ENCODE measurements at places on chromosomes 7 and 10. TPM values are rescaled to one million over a fixed set of nuclear protein-coding genes. Genes with fewer than 3 reads are reported as not detected.

DNA sequence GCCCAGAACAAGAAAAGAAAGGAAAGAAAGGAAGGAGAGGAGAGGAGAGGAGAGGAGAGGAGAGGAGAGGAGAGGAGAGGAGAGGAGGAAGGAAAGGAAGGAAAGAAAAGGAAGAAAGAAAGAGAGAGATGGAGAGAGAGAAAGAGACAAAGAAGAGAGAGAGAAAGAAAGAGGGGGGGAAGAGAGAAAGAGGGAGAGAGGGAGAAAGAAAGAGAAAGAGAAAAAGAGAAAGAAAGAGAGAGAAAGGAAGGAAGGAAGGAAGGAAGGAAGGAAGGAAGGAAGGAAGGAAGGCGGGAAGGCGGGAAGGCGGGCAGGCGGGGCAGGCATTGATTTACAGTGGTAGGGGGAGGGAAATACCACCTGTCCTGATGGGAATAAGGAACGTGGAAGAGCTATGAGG lies 92.7 kb downstream of the DNAJC1 start:
- no peak for DNase-seq

- peak; percentile 7 for DNase-seq
Observed at GRCh38 chr7:45394117-45394708, 180.0 kb upstream of the ADCY1 start.

Gene FBXO24
- 0.53 TPM for total RNA-seq

Gene CASP7
- total RNA-seq: 10.0 TPM

DNA sequence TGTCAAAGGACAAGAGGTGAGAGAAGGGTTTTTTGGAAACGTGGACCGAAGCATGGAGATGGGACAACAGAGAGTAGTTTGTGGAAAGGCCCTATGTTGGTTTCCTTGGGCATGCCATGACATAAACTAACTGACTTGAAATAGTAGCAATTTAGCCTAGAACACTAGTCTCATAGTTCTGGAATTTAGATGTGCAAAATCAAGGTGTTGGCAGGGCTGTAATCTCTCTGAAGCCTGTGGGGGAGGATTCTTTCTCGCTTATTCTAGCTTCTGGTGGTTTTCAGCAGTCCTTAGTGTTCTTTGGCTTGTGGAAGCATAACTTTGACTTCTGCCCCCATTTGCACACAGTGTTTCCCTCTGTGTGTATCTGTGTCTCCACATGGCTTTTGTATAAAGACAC lies 283.4 kb downstream of the GFRA1 start:
- DNase-seq: peak; percentile 23

DNA sequence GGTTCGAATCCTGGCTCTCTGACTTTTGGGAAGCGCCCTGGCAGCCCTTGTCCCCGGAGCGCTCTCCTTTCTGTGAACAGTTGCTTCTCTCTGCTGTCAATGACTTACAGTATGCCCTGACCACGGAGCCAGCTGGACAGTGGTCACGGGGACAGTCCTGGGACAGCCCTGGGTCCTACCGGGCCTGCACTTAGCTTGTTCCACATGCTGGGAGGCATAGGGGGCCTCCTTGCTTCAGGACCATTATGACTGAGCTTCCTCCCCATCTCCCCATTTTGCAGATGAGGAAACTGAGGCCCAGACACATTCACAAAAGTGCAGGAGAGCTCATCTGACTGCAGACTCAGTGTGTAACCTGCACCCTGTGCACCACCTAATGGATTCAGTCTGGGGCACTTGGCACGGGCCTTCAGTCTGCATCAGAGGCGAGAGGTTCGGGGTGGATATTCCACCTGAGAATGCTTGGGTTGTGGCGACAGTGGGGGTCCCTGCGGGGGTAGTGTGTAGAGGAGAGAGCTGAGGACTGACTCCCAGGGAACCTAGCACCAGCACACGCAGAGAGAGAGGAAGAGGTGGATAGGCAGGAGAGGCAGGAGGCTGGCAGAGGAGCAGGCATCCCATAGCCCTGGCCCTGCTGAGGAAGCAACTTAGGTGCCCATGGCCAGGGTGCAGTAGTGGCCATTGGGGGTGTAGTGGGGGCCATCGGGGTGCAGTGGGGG lies 1.6 kb downstream of the DOCK1 start:
- DNase-seq: no peak

- DNase-seq: peak; percentile 94
Observed at GRCh38 chr7:41916450-41916927, 213.6 kb upstream of the INHBA start.

- DNase-seq: no peak
Observed at GRCh38 chr10:94299417-94299816, 63.3 kb downstream of the NOC3L start.

Gene COPG2
- 26.6 TPM for total RNA-seq

- no peak for DNase-seq
Observed at GRCh38 chr10:33196710-33197491, 137.6 kb downstream of the NRP1 start.

DNA sequence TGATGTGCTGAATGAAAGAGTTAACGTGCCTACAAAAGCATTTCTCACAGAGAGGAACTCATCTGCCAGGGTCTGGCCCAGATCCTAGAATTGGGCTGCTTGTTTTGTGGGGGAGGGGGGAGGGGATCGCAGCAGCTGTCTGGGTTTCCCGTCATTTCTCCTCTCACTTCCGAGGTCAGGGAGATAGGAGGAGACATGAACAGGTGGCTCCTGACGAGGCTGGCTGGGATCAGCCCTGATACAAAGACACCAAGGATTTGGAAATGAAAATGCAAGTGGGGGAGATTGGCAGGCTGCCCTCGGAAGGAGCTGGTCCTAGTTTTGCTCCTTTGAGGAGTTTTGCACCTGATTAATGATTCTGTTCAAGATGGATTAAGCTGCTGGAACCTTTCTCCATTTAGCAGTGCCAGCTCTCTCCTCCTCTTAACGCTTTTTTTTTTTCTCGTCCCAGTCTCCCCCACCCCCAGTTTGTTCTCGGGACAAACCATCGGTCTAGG lies 86.8 kb upstream of the KMT2C start:
- no peak for DNase-seq

DNA sequence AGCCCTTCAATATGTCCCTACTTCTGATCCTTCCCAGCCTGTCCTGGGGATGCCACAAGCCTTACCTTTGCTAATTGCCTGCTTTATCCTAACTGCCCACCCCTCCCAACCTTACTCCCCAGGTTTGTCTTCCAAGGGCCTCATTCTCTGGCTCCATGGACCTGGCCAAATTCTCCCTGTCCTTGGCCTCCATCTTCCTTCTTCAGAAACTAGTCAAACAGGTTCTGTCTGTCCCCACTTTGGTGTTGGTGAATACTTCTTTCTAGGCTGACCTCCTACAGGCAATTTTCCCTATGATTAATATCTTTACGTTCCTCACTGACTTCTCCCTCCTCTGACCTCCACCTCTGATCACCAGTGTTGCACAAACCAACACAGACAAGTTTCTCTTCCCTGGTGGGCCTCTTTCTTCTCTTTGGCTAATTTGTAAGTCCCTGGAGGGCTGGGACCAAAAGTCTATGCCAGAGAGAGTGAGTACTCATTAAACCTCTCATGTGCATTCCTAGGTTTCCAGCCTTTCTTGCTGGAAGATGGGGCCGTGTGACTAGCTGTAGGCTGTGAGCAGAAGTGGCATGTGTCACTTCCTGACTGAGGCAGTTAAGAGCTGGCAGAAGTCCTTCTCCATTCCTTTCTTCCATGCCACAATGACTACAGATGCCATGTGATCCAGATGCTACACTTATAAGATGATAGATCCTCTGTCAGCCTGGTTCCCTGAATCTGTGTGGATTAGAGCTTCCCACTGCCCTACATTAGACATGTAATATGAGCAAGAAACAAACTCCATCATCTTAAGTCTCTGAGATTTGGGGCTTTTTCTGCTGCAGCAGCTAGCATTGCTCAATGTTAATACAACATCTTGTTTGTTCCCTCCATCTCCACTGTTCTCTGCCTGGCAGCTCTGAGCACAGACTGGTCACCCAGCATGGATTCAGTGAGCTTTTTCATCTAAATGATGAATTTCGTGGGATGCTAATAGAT lies 382.7 kb downstream of the RPS24 start:
- peak; percentile 38 for DNase-seq

Gene CCDC136
- total RNA-seq: 0.26 TPM

- DNase-seq: no peak
Observed at GRCh38 chr10:130003166-130003565, 39.1 kb upstream of the EBF3 start.

DNA sequence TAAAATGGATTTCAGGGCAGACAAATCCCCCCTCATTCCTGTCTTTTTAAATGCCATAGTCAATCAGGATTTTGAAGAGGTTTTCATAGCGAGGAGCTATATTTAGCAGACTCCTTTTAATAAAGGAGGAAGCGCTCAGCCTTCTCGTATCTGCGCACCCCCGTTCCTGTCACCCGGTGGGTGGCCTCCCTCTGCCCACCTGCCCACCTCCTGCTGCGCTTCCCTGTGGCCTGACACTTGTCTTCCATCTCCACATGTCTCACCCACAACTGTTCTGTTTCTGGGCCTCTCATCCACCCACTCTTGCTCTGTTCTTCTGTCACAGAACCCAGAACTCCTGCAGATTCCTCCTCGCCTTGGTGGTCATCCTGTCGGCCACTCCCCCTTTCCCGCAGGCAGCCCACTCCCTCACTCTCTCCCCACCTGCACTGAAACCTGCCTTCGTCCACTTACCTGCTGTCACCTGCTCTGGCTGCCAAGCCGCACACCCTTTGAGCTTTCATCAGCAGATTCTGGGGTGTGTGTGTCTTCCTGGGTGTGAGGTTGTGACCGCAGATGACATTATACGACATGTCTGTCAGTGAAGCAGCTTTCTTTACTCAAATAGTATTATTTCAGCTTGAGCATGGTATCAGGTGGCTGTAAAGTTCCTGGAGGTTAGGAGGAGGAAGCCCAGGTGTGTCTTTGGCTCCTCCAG lies 163.5 kb upstream of the AGK start:
- DNase-seq: no peak

- no peak for DNase-seq
Observed at GRCh38 chr7:106423111-106423510, 138.3 kb upstream of the NAMPT start.

GRCh38 chr10:48445932-48446331 lies 139.5 kb downstream of the MAPK8 start:
- DNase-seq: no peak

Gene RNF148
- 0.26 TPM for total RNA-seq

DNA sequence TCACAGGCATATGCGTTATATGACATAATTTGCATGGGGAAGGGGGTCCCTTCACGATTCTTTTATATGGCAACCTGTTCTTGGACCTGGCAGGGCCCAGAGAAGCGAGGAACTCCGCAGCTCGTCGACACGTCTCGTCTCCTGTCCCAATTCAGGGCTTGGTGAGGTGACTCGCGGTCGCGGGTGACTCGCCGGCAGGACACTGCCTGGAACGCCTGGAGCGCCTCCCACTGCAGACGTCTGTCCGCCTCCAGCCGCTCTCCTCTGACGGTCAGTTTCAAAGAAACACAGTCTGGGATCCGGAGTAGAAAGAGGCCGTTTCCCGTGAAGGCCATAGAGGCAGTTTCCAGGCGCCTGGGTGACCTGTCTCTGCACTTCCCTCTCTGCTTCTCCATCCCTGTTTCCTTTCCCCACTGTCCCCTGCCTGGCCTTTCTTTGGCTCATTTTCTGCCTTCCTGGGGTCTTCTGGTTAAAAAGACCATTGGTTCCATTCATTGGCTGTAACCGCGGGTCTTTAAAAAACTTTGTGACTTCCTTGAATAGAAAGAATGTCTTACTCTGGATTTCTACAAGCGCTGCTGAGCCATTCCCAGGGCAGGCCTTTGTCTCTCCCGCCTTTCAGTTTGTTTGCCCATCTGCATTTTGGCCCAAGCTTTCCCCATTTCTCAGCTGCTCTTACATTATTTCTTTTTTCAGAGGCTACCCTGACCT lies 1.2 kb downstream of the UPP1 start:
- no peak for DNase-seq

- DNase-seq: no peak
Observed at GRCh38 chr7:133040674-133041073, 41.2 kb downstream of the CHCHD3 start.
